ENCODE measurements at places on chromosomes 6 and 20. TPM values are rescaled to one million over a fixed set of nuclear protein-coding genes. Genes with fewer than 3 reads are reported as not detected.
A peak's percentile ranks its signal among the peaks of the same experiment; 100 is the strongest.

GRCh38 chr6:72035966-72036365 is 149.6 kb downstream of the RIMS1 start:
- no peak for DNase-seq

- DNase-seq: no peak
These were observed at the start of gene SLC24A3 for GRCh38 chr20:19212469-19212815. SLC24A3 (plus strand) TSS chr20:19212642.

DNA sequence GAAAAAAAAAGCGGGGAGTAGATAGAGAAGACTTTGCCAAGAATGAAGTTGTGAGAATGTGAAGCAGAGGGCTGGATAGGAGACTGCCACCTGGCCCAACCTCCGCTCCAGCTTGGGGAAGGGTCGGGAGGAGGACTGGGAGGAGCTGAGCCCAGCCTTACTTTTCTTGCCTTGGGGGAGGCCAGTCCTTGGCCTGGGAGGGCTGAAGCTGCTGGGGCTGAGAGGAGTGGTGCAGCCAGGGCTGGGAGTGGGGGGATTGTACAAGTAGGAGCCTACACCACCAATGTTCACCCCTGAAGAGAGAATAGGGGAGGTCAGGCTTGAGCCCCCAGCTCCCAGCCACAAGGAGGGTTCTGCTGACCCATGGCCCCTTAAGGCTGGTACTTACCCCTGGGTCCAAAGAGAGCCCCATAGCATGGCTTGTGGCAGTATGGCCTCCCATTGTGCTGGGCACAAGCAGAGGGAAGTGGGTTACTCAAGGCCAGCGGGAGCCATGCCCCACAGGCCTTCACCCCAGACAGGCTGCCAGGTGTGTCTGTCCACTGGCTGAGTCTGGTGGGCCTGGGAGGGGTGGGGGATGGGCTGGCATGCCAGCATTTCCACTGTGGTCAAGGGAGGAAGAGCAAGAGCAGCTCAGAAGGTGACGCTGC is 1.1 kb downstream of the CRIP3 start:
- no peak for DNase-seq

DNA sequence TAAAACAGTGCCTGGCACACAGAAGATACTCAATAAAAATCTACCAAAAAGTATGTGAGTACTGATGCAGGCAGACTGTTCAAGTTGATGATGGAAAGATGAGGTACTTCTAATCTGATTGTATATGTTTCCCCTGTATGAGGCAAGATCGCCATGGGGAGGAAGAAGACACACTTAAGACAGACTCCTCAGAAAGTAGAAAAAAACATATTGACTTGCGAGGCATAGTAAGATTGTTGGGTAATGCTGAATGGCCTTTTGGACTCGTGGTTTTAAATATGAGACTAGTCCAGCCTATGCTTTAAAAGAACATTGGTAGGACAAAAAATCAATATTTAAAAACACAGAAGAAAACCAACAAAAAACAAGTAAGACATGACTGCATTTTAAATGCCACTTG is 72.6 kb downstream of the SHPRH start:
- DNase-seq: no peak

DNA sequence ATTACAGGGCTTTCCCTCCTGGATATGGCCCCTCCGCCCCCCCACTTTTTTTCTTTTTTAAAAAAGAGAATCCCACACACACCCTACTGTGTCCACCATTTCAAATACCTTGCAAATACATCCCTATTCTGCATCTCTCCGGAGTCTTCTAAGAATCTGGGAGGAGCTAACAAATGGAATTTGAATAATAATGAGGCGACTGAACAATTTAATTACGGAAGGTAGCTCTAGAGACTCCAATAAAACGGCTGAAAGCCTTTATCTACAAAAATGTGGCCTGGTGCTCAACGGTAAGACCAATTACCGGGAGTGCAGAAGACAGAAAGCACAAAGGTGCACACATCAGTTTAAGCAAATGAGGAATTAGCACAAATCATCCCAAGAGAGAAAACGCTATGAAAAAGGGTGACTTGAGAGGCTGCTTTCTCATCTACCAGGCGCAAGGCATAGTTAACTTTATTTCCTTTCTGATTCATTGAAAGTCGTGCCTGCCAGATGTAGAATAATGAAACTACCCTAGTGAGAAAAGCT is 1.8 kb downstream of the RRAGD start:
- DNase-seq: no peak

DNA sequence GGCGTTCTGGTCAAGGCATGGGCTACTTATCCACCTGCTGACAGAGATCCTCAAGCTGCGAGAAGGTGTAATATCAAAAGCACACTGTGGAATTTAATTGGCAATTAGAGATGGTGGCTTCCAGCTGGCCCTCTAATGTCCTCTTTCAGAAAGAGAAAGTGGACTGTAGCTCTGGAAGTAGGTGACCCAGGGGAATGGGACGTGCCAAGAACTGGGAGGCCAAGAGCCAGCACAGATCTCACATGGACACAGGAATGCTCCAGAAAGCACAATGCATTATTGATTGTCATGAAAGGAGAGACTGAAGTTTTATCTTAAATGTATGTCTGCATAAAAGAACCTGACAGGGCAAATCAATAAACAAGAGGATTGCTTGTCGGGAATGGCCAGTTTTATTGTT is 198.6 kb upstream of the CDH4 start:
- no peak for DNase-seq

GRCh38 chr6:90368601-90369000 is 72.0 kb upstream of the BACH2 start:
- DNase-seq: no peak

DNA sequence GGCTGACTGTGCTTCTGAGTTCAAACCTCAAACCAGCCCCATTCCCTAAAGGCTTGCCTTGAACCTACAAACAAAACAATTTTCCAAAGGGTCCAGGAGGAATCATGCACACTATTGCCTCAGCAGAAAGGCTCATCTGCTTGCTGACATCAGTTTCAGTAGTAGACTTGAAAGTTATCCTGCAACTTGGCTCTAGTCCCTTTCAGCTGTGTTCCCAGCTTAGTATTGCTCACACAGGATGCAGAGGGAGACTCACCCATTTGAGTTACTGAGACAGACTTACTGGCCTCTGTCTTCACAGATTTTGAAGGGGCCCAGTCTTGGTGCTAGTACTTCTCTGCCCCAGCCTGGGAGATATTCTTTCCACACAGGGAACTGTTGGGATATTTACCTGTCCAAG is 38.5 kb upstream of the TFB1M start:
- DNase-seq: no peak

GRCh38 chr6:91879386-91879995 is 1292.6 kb upstream of the MAP3K7 start:
- no peak for DNase-seq

DNA sequence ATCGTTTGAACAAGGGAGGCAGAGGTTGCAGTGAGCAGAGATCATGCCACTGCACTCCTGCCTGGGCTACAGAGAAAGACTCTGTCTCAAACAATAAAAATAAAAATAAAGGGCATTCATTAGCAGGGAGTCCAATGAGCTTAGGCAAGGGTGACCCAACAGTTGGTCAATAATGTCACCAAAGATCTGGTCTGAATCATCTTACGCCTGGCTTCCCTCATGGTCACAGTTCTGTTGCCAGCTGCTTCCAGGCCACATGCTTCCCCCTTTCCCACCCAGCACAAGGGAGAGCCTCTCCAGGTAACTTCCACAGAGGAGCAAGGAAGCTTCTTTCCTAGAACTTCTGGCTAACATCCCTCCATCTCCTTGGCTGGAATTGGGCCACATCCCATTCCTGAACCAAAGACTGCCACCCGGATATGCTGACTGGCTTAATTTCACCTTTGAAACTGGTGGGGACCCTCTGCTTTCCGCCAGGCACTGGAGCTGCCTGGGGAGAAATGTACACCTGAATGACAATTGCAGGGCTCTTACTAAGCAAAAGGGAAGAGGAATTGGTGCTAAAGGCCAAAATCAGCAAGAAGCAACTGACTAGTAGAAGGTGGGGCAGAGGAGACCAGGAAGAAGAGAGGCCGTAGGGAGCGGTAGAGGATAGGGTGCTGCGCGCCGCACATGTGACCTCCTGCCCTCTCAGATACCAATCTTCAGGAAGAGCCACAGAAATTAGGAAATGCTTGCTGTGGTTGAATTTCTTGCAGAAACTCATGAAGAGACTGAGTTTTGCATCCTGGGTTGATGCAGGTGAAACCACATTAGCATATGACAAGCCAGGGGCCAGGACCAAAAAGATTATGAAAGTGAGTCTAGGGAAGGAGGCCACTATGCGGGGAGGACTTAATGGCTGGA is 8.3 kb upstream of the SCML4 start:
- no peak for DNase-seq

DNA sequence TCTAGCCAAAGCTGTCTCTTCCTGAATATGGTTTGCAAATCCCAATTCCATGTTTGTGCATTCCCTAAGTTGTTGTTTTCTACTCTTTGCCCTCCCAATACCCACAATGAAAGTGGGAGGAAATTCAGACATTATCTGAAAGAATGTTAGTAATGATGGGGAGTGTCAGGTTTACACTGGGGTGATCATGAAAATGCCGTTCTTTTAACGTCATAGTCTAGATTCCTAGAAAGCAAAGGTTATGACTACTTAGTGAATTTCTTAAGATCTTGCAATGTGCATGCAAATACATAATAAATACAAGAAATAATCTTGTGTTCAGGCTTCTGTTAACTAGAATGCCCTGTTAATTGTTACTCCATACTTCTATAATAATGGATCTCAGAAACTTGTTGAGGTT is 101.0 kb downstream of the LCA5 start:
- no peak for DNase-seq

DNA sequence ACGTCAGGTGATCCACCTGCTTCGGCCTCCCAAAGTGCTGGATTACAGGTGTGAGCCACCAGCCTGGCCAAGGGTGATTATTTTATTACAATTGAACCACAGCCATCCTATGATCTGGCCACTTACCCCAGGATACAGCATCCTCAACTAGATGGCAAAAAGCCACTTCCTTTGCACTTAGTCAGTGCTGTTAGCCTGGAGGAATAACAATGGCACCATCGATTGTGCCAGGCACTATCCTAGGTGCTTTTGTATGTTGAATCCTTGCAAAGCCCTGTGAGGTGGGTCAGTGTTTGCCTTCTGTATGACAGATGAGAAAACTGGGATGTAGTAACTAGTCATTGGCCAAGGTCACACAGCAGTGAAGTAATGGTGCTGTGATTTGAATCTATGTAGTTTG is 11.2 kb upstream of the TTPAL start:
- DNase-seq: no peak

- no peak for DNase-seq
These were observed 111.6 kb downstream of the TBC1D32 start for GRCh38 chr6:121222656-121223055.

DNA sequence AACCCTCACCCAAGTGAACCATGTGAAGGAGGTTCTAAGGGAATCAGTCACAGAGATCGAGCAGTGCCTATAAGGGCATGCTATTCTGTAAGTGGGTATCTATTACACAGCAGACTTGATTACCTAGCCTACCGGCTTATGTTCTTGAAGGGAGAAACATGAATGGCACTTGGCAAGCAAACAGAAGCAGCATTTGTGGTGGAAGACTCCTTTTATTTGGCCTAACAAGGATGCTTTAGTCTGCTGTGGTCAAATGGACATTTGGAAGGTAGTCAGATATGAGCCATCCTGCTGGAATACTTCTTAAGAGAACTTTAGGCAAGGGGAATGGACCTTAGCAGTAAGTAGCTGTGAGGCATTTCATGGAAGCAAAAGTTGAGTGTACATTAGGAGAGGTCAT is 126.3 kb downstream of the COL12A1 start:
- DNase-seq: no peak

DNA sequence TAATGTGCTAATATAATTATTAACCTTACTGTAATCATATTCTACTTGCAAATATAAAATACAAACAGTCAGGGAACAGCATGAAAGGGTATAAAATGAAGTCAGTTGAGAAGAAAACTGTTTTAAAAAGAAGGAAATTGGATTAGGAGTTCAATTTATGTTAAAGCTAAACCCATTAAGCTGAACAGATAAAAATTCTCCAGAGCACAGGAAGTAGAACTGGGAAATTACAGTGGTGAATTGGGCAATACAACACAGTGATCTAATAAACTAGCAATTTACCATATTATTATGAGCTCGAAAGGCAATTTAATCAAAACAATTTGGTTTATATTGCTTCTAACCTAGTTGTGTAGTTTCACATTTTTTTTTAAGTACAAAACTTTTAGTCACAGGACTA is 407.4 kb upstream of the RGS17 start:
- no peak for DNase-seq

DNA sequence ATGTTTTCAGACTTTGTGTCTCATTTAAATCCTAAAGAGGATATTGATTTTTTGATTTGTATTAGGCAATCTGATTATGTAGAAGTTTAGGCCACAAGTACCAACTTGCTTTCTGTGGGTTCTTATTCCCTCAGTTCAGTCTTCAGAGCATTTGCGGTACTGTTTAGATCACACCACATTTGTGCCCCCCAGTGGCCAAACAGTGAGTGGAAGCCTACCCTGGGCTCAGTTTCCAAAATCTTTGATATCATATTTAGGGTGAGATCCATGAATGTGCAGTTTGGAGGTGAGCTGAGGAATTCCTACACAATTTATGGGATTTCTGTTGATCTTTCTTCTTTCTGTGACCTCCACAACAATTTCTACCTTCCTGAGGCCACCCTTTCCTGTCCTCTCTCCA is 92.3 kb upstream of the FUT9 start:
- DNase-seq: no peak

DNA sequence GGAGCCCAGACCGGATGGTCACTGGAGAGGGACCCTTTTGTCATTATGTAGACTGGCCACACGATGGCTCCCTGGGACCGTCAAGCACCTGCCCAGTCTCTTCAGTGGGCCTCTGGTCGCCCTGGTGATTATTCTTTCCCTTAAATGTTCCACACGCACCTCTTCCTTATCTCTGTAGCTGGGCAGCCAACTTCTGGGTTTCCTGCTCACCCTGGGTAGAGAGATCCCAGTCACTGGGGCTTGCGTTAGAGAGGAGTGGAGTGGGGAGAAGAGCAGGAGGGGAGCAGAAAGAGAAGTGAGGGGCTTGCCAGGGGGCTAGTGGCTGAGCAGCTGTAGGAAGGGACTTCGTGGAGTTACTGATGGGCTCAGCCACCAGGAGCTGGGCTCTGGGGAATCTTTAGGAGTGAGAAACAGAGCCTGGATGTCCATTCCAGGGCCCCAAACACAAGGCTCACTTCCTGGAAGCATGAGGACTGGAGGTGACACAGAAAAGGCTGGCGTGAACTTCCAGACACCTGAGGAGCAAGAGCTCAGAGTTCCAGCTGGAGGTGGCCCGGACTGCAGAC is 150.1 kb downstream of the DHX35 start:
- peak; percentile 16 for DNase-seq

Gene CST9L
- polyA plus RNA-seq: not detected

Gene DCDC2
- 101 TPM for polyA plus RNA-seq

Gene PDCD2
- 83.5 TPM for polyA plus RNA-seq

Gene ARMH2
- polyA plus RNA-seq: not detected

Gene FAM209B
- polyA plus RNA-seq: 0.34 TPM

Gene MAP3K7
- polyA plus RNA-seq: 52.8 TPM

Gene PDE10A
- 21.2 TPM for polyA plus RNA-seq

Gene TNFAIP3
- 14.5 TPM for polyA plus RNA-seq

Gene VNN1
- 0.20 TPM for polyA plus RNA-seq

Gene MUC22
- not detected for polyA plus RNA-seq

Gene OTOR
- polyA plus RNA-seq: 0.08 TPM

Gene TP53TG5
- 0.69 TPM for polyA plus RNA-seq

Gene GLP1R
- polyA plus RNA-seq: 0.84 TPM

Gene ZNF341
- 2.7 TPM for polyA plus RNA-seq

Gene PTK7
- 243 TPM for polyA plus RNA-seq

Gene SLC22A3
- polyA plus RNA-seq: 4.7 TPM

Data from left renal pelvis (tissue), 4 donors.